ENCODE measurements at places on chromosomes 2 and 18.

- no peak for ATAC-seq
Observed at GRCh38 chr2:161961061-161961460, 113.0 kb downstream of the DPP4 start.

DNA sequence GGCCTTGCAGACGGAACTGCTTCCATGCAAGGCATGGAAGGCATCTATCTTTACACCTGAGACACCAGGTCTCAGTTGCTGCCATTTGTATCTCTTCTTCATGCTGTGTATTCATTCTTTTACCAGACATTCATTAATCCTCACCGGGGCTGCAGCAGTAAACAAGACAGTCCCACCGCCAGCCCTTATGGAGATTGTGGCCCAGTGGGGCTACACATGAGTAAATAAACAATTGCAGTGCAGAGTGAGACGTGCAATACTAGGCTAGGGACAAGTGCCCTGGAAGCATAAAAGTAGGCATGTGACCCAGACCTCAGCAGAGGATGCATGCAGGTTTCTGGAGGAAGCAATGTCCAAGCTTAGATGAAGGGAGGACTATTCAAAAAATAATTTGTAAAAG, 497.6 kb upstream of the KLHL29 start:
- ATAC-seq = no peak

- no peak for ATAC-seq
Observed at GRCh38 chr2:211435331-211435730, 878.9 kb downstream of the CPS1 start.

GRCh38 chr2:207501802-207502576, 27.8 kb upstream of the CREB1 start:
- ATAC-seq = no peak

- ATAC-seq = no peak
Observed at GRCh38 chr2:220278022-220278421, 650.6 kb downstream of the SLC4A3 start.

- ATAC-seq = peak; percentile 40
Observed at GRCh38 chr18:23887493-23887892, 127.1 kb upstream of the TTC39C start.

GRCh38 chr2:73343992-73344391, 41.6 kb upstream of the ALMS1 start:
- ATAC-seq = no peak

GRCh38 chr2:129606496-129607270, 372.8 kb upstream of the RAB6C start:
- ATAC-seq = no peak

- ATAC-seq = no peak
Observed at GRCh38 chr2:58073751-58074150, 27.1 kb downstream of the VRK2 start.

Measured in motor neuron (in vitro differentiated cells).